ENCODE measurements at places on chromosomes 16 and 17. TPM values are rescaled to one million over a fixed set of nuclear protein-coding genes. Genes with fewer than 3 reads are reported as not detected.

GRCh38 chr16:47565454-47565853 is 104.3 kb downstream of the PHKB start:
- no peaks in the 10 kb centered on the region for H3K27me3 ChIP-seq
- no peak overlapping the region for H3K27ac ChIP-seq
- no peaks in the 10 kb centered on the region for H3K4me1 ChIP-seq

DNA sequence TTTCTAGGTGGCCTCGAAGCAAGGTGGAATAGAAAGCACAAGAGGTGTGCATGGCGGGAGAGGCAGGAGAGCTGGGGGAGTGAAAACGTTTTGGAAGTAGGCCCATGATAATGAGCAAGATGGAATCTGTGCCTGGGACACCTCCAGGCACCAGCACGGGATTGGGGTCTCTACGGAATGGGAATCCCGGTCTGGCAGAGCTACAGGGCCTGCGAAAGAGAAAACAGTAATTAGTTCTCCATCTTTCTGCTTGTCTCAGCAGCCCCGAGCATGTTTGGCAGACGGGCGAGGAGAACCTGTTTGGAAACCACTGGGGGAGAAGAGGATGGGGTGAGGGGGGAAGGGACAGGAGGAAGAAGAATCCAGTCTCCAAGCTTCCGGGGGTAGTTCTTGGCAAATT is 258.7 kb downstream of the SOX9 start:
- H3K4me1 ChIP-seq, result no peaks in the 10 kb centered on the region
- H3K36me3 ChIP-seq, result no peaks in the 10 kb centered on the region
- DNase-seq, result no peak
- H3K27ac ChIP-seq, result no peak overlapping the region
- no peak overlapping the region for H3K4me3 ChIP-seq

GRCh38 chr17:46929413-46929812 is 6.5 kb downstream of the GOSR2 start:
- H3K4me1 ChIP-seq, result peaks cover 8% of the 10 kb centered on the region
- H3K27me3 ChIP-seq, result no peaks in the 10 kb centered on the region
- DNase-seq, result no peak
- no peak overlapping the region for H3K4me3 ChIP-seq

DNA sequence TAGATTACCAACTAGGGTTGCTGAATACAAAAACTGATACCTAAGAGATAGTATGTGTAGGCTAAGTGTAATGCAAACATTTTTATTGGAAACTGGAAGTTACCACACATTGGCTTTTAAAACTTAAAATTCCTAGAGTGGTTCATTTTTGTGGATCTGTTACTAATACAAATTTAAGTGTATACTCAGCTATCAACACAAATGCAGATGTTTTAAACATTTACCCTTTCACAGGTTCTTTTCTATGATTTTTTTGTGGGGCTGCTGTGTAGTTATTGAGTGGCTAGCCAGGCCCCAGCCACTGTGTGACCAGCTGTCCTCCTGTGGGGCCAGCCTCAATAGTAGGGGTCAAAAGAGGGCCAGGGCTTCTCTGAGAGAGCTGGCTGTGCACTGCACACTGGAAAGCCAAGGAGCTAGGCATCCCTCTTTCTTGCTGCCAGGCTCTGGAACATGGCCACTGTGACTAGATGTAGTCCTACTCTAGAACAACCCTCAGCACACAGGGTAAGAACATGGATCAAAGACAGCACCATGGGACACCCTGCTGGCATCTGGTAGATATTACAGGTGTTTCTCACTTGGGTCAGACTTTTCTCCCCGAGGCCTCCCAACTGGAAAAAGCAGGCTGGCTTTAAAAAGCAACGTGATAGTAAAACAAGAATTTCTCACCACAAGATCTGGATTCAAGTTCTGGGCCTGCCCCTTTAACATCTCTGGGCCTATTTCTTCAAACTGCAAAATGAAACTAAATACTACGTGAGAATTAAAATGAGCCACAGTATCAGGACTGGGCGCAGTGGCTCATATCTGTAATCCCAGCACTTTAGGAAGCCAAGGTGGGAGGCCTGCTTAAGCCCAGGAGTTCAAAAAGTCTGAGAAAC is 7.3 kb upstream of the VEZF1 start:
- H3K36me3 ChIP-seq, result peaks cover 23% of the 10 kb centered on the region
- H3K27me3 ChIP-seq, result no peaks in the 10 kb centered on the region
- no peak overlapping the region for H3K4me3 ChIP-seq
- DNase-seq, result peak; percentile 81
- H3K4me1 ChIP-seq, result peaks cover 16% of the 10 kb centered on the region
- H3K27ac ChIP-seq, result peak overlapping the region; percentile 2

- no peaks in the 10 kb centered on the region for H3K36me3 ChIP-seq
- no peak overlapping the region for H3K27ac ChIP-seq
- no peak overlapping the region for H3K4me3 ChIP-seq
- peaks cover 9% of the 10 kb centered on the region for H3K4me1 ChIP-seq
- no peaks in the 10 kb centered on the region for H3K27me3 ChIP-seq
Observed at GRCh38 chr16:1169285-1170075, 16.6 kb downstream of the CACNA1H start.

DNA sequence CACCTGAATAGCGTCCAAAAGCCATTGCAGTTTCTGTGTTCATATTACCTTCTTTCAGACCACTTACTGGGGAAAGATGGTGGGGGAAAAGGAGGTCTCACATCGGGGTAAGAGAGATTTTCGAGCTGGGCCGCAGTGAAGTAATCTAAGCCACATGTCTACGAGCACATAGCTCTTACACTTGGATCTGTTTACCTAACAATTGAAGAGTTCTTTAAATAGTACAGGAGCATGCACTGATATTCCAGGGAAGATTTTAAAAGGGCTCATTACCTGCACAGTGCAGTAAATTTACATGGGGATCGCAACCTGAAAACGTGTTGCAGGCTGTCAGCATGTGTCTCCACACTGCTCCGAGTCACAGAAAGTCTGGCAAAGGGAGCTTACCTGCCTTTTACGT is 12.6 kb downstream of the MAF start:
- H3K4me3 ChIP-seq, result no peak overlapping the region
- no peaks in the 10 kb centered on the region for H3K36me3 ChIP-seq
- H3K27me3 ChIP-seq, result no peaks in the 10 kb centered on the region
- DNase-seq, result no peak
- H3K27ac ChIP-seq, result no peak overlapping the region

The SYNGR3 gene
- not detected for total RNA-seq

The CD300LB gene
- 0.19 TPM for total RNA-seq

The SHISA9 gene
- 0.28 TPM for total RNA-seq

All from adrenal gland (tissue), 19 donors.